ENCODE measurements at places on chromosomes 16 and 17.

GRCh38 chr17:30132615-30133014, 16.0 kb downstream of the NSRP1 start:
- no peak for DNase-seq

GRCh38 chr17:81097134-81097942, 62.4 kb downstream of the BAIAP2 start:
- no peak for DNase-seq

GRCh38 chr16:70676675-70677498, 9.0 kb downstream of the MTSS2 start:
- DNase-seq = no peak

DNA sequence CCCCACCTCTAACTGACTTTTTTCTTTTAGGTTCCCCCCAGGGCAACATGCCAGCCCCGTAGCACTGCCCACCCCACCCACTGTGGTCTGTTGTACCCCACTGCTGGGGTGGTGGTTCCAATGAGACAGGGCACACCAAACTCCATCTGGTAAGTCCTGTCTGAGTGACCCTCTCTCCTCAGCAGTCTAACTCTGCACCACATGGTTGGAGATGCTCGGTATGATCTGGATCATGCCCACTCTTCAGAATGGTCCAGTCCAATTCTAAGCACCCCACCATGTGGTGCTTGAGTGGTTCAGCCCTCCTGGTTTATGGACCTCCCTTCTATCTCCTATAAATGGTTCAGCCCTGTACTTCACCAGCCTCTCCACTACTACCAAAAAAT, 5.9 kb downstream of the KDM6B start:
- DNase-seq = no peak

- no peak for DNase-seq
Measured at GRCh38 chr16:17836868-17837602, 366.3 kb upstream of the XYLT1 start.

DNA sequence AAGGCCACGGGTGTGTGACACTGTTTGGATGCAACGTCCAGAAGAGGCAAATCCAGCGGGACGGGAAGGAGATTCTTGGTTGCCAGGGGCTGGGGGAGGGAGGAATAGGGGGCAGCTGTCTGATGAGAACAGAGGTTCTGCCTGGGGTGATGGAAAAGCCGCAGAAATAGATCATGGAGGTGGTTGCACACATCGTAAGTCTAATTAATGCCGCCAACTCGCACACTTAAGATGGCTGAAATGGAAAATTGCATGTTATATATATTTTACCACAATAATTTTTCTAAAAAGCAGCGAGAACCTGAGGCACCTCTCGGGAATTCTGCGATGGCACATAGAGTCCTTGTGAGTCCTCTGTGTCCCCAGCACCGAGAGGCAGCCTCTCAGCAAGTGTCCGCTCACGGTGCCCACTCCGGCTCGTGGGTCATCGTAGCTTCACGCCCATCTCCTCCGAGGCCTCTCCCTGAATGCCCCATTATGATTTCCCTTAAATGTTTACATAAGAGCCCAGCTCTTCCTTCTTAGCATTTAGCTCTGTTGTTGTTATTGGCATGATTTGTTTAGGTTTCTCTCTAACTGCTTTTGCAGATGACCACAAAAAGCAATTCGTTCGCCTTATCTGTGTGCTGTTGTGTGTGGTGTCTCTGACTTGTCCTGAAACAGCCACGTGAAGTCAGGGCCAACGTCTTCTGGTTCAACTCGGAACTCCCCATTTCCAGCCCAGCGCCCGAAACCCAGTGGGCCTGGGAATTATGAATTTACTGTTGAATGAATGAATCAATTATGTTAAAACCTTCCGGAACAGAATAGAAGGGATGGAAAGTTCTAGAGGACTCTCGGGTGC, 7.7 kb downstream of the WFDC1 start:
- DNase-seq = no peak

- DNase-seq = no peak
Measured at GRCh38 chr16:47592232-47592631, 131.1 kb downstream of the PHKB start.

GRCh38 chr16:80038566-80038965, 438.0 kb upstream of the MAF start:
- DNase-seq = no peak

GRCh38 chr17:63989622-63990345, 8.4 kb upstream of the PRR29 start:
- DNase-seq = no peak

DNA sequence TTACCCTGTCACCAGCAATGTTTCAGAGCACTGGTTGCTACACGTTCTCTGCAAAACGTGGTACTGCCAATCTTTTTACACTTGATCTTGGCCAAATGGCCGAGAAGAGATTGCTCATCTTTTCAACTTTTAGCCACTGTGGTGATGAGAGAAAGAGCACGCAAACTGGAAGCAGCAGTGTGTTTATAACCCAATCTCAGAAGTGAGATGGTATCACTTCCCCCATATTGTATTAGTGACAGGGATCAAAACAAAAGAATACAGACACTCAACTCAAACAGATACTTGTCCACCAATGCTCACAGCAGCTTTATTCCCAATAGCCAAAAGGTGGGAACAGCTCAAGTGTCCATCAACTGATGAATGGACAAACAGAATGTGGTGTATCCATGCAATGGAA, 72.1 kb upstream of the FA2H start:
- DNase-seq = no peak

- DNase-seq = no peak
Measured at GRCh38 chr16:68715471-68715870, 21.6 kb upstream of the CDH1 start.

- DNase-seq = no peak
Measured at GRCh38 chr17:13635951-13636350, 34.2 kb upstream of the HS3ST3A1 start.

- peak; percentile 45 for DNase-seq
Measured at GRCh38 chr17:28950017-28950751, 1.1 kb downstream of the PHF12 start.

DNA sequence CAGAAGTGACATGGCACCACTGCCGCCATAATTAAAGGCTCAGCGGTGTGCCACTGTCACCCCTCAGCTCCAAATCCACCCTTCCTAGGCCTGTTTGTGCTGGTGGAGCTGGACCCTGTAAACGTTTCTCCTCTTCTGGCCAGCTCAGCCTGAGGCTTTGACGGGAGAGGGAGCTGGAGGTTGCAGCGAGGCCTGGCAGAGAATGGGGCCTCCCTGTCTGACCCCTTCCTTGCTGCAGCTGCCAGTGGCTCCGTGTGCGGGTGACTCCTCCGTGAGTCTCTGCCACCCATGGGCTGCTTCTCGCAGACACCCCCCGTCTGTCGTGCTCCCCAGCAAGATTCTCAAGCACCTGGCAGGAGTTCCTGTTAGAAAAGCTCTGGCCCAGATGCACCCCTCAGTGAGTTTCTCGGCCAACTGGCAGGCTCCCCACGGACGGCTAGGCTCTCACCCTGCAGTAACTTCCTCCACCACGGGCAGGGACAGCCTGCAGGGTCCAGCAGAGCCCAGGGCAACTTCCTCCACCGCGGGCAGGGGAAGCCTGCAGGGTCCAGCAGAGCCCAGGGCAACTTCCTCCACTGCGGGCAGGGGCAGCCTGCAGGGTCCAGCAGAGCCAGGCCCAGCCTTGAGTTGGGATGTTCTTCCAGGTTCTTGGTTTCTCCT, 4.7 kb upstream of the CHMP6 start:
- no peak for DNase-seq

- no peak for DNase-seq
Measured at GRCh38 chr16:1729026-1729425, 23.0 kb downstream of the MAPK8IP3 start.

- no peak for DNase-seq
Measured at GRCh38 chr17:60557805-60558204, 31.8 kb upstream of the APPBP2 start.

DNA sequence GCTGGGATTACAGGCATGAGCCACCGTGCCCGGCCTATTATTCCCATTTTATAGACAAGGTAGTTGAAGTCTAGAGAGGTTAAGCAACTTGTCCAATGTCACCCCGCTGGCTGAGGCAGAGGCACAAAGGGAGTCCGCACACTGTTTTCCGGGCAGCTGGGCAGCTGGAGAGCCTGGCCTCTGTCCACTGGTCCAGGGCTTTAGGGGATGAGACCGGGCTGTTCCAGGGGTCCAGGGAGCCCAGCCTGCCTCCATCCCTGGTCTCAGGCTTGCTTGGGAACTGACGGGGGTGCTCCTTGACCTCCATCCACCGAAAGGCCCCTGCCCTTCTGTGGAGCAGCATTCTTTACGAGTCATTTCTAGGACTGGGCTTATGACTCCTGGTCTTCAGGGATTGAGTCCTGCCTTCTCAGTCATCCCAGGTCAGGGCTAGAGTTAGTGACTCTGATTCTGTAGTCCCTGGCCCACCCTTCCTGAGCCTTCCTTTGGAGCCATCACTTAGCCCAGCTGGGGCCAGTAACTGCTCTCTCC, 37.5 kb downstream of the SOCS3 start:
- no peak for DNase-seq

DNA sequence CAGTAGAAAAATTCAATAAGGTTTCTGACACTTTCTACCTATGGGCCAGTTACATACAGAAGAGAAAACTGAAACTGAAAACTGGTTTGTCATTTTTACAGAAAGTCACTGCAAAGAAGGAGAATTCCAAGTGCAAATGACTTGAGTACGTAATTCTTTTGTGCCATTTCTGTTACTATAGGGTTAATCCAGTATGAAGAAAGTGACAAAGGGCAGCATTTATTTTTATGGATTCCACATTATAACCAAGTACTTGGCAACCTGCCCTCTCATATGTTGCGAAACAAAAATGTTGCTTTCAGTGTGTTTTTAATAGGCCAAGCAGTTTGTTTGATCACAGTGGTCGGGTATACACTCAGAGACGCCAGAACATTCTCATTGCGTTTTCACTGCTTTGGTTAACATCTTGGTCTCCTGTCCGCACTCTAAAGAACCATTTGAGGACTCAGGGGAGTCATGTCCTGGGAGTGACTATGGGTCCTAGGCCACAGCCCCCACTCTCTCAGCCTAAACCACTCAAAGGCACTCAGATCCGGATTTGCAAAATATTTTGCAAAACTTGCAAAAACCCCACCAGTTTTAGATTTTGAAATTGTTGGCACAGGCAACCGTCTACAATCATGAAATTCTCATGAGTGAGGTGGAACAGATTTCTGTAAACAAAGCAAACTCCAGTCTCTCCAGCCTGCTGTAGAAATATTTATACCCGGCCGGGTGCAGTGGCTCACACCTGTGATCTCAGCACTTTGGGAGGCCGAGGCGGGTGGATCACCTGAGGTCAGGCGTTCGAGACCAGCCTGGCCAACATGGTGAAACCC, 15.4 kb upstream of the HELZ start:
- DNase-seq = no peak

DNA sequence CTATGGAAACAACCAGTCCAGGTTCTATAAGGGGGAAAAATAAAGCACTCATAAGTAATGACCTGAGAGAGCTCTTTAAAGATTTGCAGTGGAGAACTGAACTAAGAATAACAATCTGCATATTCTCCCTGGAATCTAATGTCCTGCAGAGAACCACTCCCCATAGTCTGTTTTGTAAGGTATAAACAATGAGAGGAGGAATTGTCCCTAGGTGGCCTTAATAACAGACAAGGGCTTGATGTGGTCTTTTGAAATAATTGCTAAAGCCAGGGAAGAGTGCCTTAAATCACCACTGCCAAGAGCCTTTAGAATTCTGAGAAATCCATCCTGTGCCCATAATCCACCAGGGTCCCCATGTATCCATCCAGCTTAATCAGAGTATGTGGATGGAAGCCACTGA, 106.3 kb downstream of the CDH11 start:
- no peak for DNase-seq

DNA sequence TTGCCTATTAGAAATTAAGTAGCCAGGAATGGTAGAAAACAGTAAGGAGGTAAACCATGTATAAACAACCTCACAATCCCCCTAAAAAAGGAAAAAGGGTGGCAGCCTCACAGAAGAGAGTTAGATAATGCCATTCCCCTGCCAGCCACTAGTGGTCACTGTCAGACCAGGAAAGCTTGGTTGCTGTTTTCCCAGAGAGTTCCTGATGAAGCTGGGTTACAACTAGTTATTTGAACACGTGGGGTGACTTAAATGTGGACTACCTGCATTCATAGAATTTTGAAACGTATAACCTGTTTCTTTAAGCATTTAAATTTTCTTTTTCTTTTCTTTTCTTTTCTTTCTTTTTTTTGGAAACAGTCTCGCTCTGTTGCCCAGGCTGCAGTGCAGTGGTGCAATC, 5.8 kb downstream of the GPRC5C start:
- DNase-seq = no peak

GRCh38 chr16:21277045-21277926, 804 bp downstream of the CRYM start:
- DNase-seq = no peak

GRCh38 chr17:43898446-43898845, 8.9 kb downstream of the MPP2 start:
- DNase-seq = no peak

DNA sequence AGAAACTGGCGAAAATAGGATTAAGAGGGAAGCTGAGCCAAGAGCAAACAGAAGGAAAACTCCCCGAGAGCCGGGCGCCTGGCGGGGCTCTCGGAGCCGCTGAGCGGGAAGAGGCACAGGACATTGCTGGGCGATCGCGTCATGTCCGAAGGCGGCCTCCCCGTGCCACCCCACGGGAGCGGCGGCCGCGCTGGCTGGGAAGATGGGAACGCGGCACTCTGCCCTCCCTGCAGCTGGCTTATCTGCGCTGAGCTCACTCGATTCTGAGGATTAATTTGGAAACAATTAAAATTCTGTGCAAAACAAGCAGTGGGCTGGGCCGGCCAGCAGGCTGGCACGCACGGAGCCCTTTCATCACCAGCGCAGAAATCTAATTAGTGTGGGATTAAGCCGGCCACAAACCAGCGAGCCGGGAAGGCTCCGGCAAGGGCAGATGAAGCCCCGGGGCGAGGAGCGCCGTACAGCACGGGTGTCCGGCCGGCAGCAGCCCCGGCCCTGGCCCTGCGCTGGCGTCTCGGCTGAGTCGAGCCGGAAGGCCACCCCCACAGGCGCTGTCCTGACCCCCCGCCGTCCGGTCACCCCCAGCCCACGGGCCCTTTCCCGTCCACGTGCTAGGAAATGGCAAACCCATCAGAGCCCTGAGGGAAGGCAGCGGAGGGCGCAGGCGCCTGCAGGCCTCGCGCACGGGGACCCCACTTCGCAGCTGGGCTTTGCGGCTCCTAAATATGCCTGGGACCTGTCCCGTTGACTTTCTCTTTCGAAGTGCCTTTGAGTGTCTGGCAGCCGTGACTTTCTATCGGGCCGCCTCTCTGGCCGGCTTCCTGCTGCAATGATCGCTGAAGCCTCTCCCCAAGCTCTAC, 37.9 kb downstream of the SOX8 start:
- no peak for DNase-seq

GRCh38 chr17:40145476-40145875, 5.1 kb downstream of the CASC3 start:
- no peak for DNase-seq
